ENCODE measurements at places on chromosomes 5 and 9.

DNA sequence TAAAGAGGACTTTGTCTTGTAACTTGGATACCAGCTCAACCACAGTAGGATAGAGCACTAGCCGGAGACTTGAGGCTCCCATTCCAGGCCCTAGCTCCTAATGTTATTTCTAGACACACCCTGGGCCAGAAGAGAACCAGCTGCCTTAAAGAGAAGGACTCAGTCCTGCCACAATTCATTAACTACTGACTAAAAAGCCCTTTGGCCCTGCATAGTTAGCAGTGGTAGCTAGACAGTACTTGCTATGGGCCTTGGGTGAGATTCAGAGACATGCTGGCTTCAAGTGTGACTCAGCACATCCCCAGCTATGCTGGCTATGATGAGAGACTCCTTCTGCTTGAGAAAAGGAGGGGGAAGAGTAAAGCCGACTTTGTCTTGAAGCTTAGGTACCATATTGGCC lies 47.3 kb downstream of the TMEM167A start:
- no peak for DNase-seq
- H3K36me3 ChIP-seq: no peaks in the 10 kb centered on the region
- peaks cover 2% of the 10 kb centered on the region for H3K27me3 ChIP-seq
- H3K27ac ChIP-seq: no peak overlapping the region
- H3K4me3 ChIP-seq: no peak overlapping the region
- peaks cover 3% of the 10 kb centered on the region for H3K4me1 ChIP-seq

GRCh38 chr5:169442403-169442874 lies 141.1 kb upstream of the SPDL1 start:
- no peaks in the 10 kb centered on the region for H3K4me1 ChIP-seq
- H3K27ac ChIP-seq: no peak overlapping the region
- no peaks in the 10 kb centered on the region for H3K36me3 ChIP-seq
- no peak overlapping the region for H3K4me3 ChIP-seq
- DNase-seq: no peak
- H3K27me3 ChIP-seq: peaks cover under 1% of the 10 kb centered on the region

DNA sequence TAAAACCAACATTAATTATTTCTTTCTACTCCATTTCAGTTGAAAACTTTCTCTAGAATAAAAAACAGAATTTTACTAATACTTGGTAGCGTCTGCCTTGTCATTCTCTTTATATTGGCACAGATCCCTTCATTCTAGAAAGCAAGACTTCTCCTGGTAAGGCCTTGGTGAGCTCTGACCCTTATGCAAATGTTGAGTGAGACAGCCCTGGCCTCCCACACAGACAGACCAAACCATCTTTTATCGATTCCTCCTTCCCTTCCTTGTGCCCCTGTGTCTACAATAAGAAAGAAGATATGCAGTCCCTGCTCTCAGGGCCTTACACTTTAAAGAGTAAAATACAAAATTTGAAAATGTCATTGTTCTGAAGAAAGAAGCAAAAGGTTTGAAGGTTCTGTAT lies 262.2 kb downstream of the EFNA5 start:
- no peak overlapping the region for H3K27ac ChIP-seq
- H3K36me3 ChIP-seq: no peaks in the 10 kb centered on the region
- peaks cover 5% of the 10 kb centered on the region for H3K27me3 ChIP-seq
- no peak for DNase-seq
- H3K4me1 ChIP-seq: no peaks in the 10 kb centered on the region
- no peak overlapping the region for H3K4me3 ChIP-seq

DNA sequence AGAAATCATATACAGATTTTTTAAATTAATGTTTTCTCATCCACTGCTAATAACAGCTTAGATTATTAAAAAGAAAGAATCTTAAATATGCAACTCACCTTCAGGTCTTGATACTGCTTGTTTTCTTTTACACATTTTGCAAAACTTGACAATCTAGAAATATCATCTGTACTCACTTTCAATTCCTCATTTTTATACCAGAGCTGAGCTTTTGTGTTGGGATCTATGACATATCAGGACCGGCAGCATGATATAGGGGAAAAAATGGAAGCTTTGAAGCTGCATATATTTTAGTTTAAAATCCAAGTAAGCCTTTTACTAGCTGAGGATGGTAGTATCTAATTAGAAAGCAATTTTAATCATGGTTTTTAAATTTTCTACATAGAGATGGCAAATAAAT lies 75.7 kb upstream of the SMARCA2 start:
- H3K27ac ChIP-seq: no peak overlapping the region
- H3K4me1 ChIP-seq: no peaks in the 10 kb centered on the region
- H3K27me3 ChIP-seq: peaks cover 6% of the 10 kb centered on the region
- no peak overlapping the region for H3K4me3 ChIP-seq
- H3K36me3 ChIP-seq: no peaks in the 10 kb centered on the region
- no peak for DNase-seq

DNA sequence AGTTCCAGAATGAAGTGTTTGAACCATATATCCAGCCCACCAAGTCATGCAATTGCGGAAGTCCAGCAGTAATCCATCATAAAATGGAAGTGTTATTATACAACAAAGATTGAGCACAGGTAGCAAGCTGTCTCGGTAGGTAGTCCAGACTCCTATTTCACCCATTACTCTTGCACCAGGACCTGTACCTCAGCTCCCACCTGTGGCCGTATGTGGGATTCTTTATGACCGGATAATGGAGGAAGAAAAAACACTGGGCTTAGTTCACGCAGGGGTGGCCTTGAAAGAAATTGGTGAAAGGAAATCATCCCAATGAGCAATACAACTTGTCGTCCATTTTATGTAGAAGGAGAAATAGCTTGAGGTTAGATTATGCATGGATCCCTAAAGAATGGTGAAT lies 216.3 kb downstream of the ESM1 start:
- H3K4me3 ChIP-seq: no peak overlapping the region
- H3K36me3 ChIP-seq: no peaks in the 10 kb centered on the region
- H3K27me3 ChIP-seq: peaks cover 39% of the 10 kb centered on the region
- peaks cover 2% of the 10 kb centered on the region for H3K4me1 ChIP-seq
- DNase-seq: no peak
- H3K27ac ChIP-seq: no peak overlapping the region

GRCh38 chr9:98385751-98386150 lies 130.3 kb upstream of the TBC1D2 start:
- H3K36me3 ChIP-seq: no peaks in the 10 kb centered on the region
- no peak overlapping the region for H3K4me3 ChIP-seq
- no peaks in the 10 kb centered on the region for H3K4me1 ChIP-seq
- no peak overlapping the region for H3K27ac ChIP-seq
- DNase-seq: no peak

DNA sequence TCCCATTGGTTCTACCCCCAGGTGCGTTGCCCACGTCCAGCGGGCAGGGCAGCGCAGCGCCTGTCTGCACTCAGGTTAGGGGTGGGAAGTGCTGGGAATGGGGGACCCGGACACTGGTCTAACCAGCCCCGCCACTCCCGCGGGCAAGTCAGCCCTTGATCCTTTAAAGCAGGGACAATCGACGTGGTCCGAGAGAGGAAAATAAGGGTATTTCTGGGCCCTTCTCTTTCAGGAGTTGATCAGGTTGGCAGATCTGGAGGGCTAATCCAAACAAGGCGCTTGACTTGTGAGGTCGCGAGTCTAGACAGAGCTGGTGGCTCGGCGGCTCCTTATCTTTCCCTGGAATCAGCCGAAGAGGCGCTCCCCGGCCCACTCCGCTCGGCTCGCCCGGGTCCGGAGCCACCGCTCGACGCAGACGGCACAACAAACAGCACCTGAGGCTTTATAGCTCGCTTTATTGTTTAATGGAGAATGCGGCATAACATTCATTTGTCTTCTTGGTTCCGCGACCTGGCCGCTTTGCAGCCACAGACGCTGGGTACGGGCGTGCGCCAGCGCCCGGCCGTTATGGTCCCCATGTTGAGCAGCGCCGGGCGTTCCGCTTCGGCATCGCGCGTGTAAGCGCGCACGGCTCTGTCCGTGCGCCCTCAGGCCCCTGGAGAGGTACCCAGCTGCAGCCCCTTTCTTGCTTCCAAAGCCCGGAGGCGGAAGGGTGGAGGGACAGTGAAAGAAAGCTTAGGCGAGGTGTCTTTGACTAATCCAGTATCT lies 15.8 kb downstream of the ISL1 start:
- H3K4me1 ChIP-seq: no peaks in the 10 kb centered on the region
- no peak overlapping the region for H3K27ac ChIP-seq
- peaks cover 59% of the 10 kb centered on the region for H3K27me3 ChIP-seq
- DNase-seq: no peak

DNA sequence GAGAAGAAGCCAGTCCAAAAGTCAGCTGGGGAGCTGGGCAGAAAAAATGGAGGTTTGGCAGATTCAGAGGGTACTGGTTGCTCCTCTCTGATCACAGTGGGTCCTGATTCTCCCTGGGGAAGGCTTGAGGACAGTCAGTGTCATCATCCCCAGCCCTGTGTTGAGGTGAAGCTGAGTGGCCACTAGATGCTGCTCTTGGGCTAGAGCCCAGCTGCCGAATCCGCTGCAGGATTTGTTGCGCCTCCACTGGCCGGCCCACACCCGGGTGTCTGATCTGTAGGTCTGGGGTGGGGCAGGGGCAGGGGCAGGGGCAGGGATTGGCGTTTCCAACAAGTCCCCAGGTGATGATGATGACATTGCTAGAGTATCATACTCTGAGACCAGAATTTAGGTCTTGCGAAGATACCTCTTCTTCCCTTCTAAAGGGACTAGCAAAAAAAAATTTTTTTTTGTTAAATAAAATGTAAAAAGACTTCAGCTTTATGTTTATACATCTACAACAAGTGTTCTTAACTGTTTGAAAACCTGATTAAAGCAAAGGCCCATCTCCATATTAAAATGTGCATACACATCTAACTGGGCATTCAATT lies 106.8 kb downstream of the PDE6A start:
- DNase-seq: no peak
- no peaks in the 10 kb centered on the region for H3K27me3 ChIP-seq
- no peak overlapping the region for H3K27ac ChIP-seq
- no peaks in the 10 kb centered on the region for H3K36me3 ChIP-seq
- H3K4me1 ChIP-seq: no peaks in the 10 kb centered on the region

- no peaks in the 10 kb centered on the region for H3K27me3 ChIP-seq
- H3K36me3 ChIP-seq: peaks cover 47% of the 10 kb centered on the region
- no peak overlapping the region for H3K27ac ChIP-seq
- H3K4me3 ChIP-seq: no peak overlapping the region
Observed at GRCh38 chr5:80825786-80826460, 134.2 kb upstream of the RASGRF2 start.

DNA sequence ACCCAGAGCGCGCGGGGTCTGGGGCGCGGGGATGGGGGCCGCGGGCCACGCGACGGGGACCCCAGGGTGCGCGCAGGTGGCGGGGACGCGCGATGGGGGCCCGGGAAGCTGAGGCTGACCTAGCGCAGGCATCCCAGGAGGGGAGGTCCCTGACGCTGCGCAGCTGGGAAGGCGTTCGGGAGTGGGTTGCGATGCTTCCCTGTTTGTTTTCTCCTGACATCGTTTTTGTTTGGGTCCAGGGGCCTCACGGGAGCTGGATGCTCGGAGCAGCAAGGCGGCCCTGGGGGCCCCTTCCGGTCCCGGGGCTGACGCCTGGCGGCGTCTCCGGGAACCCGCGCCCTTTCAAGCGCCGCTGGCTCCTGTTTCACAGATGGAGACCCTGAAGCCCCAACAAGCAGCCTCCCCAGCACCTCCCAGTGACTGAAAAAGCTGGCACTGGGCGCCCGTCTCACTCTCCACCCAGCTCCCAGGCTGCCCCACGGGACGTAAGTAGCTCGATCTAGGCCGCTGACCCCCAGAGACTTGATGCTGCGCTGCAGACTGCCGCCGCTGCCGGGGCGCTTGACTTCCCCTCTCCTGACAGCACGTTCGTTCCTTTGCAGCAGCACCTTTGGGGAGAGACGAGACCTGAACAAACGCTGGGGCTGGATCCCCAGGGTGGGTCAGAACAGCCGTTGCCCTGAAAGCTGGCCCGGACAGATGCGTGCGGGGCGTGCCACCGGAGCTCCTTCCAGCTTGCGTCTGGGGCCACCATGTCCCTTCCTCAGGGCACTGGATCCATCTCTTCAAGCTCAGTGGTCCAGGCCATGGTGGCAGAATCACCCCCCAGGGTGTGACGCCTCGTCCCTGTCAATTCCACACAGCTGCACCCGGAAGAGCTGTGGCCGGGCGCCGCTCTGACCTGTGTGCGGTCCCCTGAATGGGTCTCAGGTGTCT lies 593 bp downstream of the BRD3OS start:
- H3K36me3 ChIP-seq: no peaks in the 10 kb centered on the region
- peak; percentile 49 for DNase-seq
- peaks cover 9% of the 10 kb centered on the region for H3K4me1 ChIP-seq
- no peaks in the 10 kb centered on the region for H3K27me3 ChIP-seq
- peak overlapping the region; percentile 31 for H3K27ac ChIP-seq

DNA sequence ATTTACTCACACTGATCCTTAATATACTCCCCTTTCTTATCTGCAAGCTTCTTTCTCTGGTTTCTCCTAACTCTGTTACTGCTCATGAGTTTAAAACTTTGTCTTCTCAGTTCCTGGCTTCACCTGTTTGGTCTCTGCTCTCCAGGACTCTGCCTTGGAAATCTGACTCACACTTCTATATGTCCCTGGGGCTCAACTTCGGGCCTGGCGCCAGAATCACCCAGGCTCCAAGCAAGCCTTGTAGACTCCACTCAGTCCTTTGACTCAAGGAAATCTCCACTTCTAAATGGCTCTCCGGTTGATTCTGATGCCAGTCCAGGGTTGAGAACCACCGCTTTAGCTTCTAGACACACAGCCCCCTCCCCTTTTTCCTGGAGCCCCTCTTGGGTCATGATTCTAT lies 57.8 kb downstream of the TMC1 start:
- DNase-seq: no peak
- peaks cover 9% of the 10 kb centered on the region for H3K4me1 ChIP-seq
- H3K27me3 ChIP-seq: no peaks in the 10 kb centered on the region
- H3K4me3 ChIP-seq: no peak overlapping the region
- no peak overlapping the region for H3K27ac ChIP-seq
- H3K36me3 ChIP-seq: no peaks in the 10 kb centered on the region

DNA sequence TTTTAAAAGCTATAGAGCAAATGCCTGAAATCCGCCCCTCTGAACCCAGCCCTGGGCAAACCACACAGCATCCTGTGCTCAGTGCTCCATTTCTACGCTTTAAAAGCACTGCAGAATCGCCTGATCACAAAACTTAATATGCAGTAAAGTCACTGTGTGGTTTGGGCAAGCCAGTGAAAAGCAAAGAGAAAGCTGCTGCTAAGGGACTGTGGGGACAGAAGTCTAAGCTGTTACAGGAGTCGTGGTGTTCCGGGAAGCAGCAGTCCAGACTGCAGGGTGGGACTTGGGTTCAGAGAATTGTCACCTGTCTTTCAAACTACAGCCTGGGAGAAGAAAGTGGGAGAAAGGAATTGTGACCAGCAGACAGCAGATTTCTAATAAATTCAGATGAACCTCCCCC lies 8.2 kb downstream of the RAPGEF1 start:
- no peaks in the 10 kb centered on the region for H3K27me3 ChIP-seq
- H3K27ac ChIP-seq: peak overlapping the region; percentile 98
- peaks cover 88% of the 10 kb centered on the region for H3K4me1 ChIP-seq
- H3K4me3 ChIP-seq: peak overlapping the region; percentile 82
- DNase-seq: no peak
- peaks cover 43% of the 10 kb centered on the region for H3K36me3 ChIP-seq

DNA sequence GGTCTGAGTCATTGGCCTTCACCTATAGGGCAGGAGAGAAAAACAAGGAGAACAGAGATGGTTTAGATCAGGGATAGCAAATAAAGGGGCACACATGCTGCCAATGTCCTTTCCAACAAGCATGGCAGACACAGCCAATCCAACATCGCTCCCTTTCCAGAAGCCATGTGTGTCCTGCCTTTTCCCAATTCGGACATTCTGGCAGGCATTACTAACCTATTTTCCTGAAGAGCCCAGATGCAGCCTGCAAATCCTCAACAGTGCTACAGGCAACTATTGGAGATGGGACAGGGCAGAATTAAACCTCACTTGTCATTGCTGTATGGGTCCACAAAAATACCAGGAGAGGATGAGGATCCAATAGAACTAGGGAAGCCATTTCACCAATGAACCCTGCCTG lies 12.8 kb downstream of the PCDH1 start:
- no peaks in the 10 kb centered on the region for H3K36me3 ChIP-seq
- no peak overlapping the region for H3K4me3 ChIP-seq
- no peak for DNase-seq
- H3K27ac ChIP-seq: no peak overlapping the region
- no peaks in the 10 kb centered on the region for H3K4me1 ChIP-seq
